Activated T-cell treated with anti-CD3 and anti-CD28 coated beads for 48 hours (primary cell): ENCODE measurements at places on chromosomes 7 and 10.

DNA sequence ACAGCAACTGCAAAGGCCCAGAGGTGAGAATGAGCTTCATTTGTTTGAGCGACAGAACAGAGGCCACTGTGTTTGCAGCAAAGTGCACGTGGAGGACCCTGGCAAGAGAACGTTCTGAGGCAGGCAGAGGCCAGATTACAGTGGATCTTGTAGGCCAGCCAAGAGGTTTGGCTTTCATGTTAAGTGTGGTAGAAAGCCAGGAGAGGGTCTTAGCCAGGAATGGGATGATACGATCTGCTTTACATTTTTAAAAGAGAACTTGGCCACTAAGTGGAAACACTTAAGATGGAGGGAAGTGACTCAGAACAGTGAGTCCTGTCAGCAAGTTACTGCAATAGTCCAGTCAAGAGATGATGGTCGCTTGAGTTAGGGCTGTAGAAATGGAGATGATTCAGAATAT, 4.6 kb downstream of the CCDC136 start:
- DNase-seq = no peak

GRCh38 chr7:116246357-116246756, 36.0 kb downstream of the TES start:
- DNase-seq = no peak

DNA sequence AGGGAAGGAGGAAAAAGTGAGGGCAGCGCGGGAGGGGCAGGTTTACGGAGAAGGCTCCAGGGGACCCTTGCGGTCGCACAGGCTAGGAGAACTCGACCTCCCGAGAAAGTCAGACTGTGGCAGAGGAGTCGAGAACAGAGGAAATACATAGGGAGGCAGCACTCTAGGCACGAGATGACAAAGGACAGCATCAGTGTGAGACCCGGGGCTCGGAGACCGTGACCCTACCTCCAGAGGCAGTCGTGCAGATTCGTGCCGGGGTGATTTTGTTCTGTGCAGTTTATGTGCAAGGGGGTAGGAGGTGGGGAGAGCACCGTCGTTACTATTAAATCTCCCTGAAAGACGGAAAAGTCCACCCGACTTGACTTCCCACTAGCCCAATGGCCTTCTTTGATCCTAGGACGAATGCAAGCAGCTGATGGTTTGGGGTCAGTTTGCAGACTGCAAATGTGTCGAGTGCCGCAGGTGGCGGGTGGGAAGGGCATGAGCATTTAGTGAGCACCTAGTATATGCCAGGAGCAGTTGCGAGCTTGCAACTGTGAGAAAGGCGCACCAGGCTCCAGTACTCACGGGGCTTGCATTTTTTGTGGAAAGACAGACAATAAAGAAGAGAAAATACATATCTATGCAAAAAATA, 674 bp upstream of the OSBPL3 start:
- peak; percentile 31 for DNase-seq

GRCh38 chr10:5413012-5413938, 918 bp downstream of the NET1 start:
- no peak for DNase-seq

- DNase-seq = no peak
These were observed 246.1 kb downstream of the KLF6 start for GRCh38 chr10:3538656-3539531.

- no peak for DNase-seq
These were observed 33.2 kb downstream of the ACBD5 start for GRCh38 chr10:27207350-27207749.

DNA sequence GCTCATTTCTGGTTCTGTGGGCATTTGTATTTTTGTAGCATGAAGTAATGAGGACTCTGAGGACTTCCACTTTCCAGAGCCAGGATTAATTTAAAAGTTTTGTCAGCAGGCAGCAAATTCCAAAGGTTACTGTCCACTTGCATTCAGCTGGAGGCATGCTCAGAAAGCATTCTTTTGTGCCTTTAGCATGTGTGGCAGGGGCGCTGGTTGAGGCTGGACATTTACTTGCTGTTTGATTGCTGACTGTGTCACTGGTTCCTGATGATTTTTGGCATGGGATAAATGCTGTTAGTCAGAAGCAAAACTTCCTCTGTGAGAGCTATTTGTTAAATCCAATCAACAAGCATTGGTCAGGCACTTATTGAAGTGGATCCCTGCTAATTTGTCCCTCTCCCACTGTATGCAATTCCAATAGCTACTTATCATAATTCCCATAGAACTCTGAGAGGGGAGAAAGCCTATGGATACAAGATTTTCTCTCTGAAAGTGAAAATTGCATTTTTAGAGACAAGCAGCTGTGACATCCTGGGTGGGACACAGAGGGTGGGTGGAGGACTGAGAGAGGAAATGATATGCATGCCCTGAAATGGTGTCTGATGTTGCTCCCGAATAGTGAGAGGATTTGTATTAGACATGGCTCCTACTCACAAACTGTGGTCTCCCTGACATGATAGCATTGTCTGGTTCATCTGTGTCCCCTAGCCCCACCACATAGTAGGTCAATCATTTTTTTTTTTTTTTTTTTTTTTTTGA, 161.2 kb upstream of the WDR11 start:
- DNase-seq = no peak

DNA sequence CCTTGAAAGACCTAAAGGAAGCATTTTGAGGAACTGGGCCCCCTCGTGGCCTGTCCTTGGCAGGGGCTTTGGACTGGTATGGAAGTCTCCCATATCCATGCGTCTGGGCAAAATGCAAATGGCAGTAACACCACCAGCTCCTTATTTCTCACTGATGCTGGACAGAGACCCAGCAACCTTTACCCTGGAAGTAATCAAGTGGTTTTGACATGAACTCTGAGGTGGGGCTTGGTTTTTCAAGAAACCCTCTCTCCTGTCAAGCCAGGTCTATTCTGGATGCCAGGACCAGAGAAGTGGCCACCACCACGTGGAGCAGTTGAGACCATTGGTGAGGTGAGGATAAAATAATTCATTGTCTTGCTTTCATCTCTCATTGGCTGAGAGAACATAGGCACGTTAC, 84.4 kb downstream of the OTUD1 start:
- DNase-seq = no peak

GRCh38 chr10:22655312-22655981, 58.9 kb downstream of the PIP4K2A start:
- peak; percentile 23 for DNase-seq

DNA sequence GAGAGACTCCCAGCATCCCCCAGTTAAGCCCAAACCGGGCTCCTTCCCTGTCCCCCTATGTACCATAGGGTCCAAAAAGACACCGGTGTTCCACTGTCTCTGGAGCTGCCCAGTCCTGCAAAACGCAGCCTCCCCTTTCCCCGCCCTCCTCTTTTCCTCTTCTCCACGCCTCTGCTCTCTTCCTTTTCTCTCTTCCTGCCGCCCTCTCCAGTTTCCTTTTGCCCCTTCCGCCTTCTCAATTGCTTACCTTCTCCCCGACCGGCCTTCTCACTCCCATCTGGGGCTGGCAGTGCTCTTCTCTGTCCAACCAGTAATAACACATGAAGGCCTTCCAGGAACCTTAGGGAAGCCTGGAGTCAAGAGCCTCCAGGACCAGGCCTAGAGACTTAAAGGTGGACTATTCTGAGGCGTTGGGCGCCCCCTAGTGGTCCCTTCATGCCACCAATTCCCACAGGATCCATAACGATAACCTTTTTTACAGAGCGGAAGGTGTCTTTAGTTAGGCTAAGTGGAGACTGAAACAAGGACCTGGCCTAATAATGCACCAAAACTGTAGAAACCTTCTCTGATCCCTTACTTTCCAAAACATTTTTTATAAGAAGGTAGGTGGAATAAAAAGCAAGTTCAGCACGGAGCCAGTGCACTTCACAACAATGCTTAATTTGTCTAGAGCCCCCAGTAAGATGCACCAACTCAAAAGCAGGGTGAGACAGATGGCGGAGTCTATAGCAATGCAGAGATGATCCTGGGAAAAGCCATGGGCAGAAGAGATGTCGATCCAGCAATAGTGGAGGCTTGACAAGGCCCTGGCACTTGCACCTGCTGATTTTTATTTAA, 27.2 kb upstream of the MSRB2 start:
- peak; percentile 45 for DNase-seq
